ENCODE measurements at places on chromosomes 4 and X. TPM values are rescaled to one million over a fixed set of nuclear protein-coding genes. Genes with fewer than 3 reads are reported as not detected.

- no peak for DNase-seq
These were observed 101.4 kb downstream of the AFAP1 start for GRCh38 chr4:7838136-7838782.

- no peak for DNase-seq
These were observed 63.4 kb upstream of the MAB21L2 start for GRCh38 chr4:150518559-150518958.

FRMPD4 gene
- 0.05 TPM for polyA plus RNA-seq

DNA sequence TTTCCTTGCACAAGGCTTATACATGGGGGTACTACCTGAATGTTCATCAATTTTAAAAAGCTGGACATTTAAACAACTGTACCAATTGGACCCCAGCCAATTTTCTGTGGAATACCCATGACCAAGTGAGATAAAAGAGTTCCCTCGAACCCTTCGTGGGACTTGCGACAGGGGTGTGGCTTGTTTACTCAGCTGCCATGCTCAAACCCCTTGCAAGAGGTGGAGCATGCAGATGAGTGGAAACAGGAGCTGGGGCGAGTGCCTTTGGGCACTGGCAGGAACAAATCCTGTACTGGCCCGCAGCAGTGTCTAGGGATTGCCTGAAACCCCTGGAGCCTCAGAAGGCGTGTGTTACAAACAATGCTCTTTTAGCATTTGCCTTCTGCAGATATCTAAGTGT, 144.2 kb downstream of the PDHA2 start:
- DNase-seq = no peak

VCX2 gene
- not detected for polyA plus RNA-seq

PFKFB1 gene
- polyA plus RNA-seq = 0.26 TPM

GRCh38 chrX:88355252-88355651, 391.8 kb upstream of the CPXCR1 start:
- DNase-seq = no peak

DNA sequence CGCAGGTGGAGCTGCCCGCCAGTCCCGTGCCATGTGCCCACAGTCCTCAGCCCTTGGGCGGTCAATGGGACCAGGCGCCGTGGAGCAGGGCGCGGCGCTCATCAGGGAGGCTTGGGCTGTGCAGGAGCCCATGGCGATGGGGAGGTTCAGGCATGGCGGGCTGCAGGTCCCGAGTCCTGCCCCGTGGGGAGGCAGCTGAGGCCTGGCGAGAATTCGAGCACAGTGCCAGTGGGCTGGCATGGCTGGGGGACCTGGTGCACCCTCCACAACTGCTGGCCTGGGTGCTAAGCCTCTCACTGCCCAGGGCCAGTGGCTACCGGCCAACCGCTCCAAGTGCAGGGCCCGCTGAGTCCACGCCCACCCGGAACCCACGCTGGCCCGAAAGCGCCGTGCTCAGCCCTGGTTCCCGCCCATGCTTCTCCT, 646.5 kb downstream of the GABRG1 start:
- DNase-seq = no peak

- no peak for DNase-seq
These were observed 1072.3 kb downstream of the RAPGEF2 start for GRCh38 chr4:160175064-160175643.

DNA sequence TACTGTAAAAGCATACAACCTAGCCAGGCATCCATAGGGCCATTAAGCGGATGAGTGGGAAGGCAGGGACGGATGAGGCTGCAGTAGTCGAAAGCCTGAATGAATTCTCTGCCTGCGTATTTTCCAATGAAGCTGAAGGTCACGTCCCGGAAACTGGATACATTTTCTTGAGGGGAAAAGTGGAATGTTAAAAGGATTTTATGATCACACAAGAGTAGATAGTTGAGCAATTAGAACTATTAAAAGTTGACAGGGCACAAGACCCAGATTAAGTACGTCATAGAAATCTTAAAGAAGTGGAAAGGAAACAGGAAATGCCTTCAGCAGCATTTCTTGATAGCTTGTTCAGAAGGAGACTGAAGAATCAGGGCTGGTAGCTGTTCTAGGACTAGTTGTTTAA, 98.3 kb upstream of the CXXC4 start:
- DNase-seq = no peak

CXCL13 gene
- not detected for polyA plus RNA-seq

- no peak for DNase-seq
These were observed 299.2 kb downstream of the IDS start for GRCh38 chrX:149205937-149206336.
